ENCODE measurements at places on chromosomes 11 and 22.

GRCh38 chr11:113255096-113255495, 59.3 kb upstream of the TTC12 start:
- no peak overlapping the region for H3K27ac ChIP-seq
- no peaks in the 10 kb centered on the region for H3K4me1 ChIP-seq
- peaks cover 8% of the 10 kb centered on the region for H3K27me3 ChIP-seq
- no peak for DNase-seq
- no peaks in the 10 kb centered on the region for H3K36me3 ChIP-seq

- H3K36me3 ChIP-seq, result no peaks in the 10 kb centered on the region
- DNase-seq, result no peak
- no peaks in the 10 kb centered on the region for H3K27me3 ChIP-seq
- H3K4me3 ChIP-seq, result no peak overlapping the region
- no peaks in the 10 kb centered on the region for H3K4me1 ChIP-seq
- H3K27ac ChIP-seq, result no peak overlapping the region
These were observed 884.5 kb downstream of the NTM start for GRCh38 chr11:132254906-132255305.

GRCh38 chr11:76919887-76920746, 59.4 kb downstream of the ACER3 start:
- peaks cover 13% of the 10 kb centered on the region for H3K4me1 ChIP-seq
- no peaks in the 10 kb centered on the region for H3K36me3 ChIP-seq
- peak; percentile 66 for DNase-seq
- no peaks in the 10 kb centered on the region for H3K27me3 ChIP-seq
- H3K27ac ChIP-seq, result peak overlapping the region; percentile 27

GRCh38 chr11:79049741-79050179, 391.1 kb downstream of the TENM4 start:
- H3K4me1 ChIP-seq, result no peaks in the 10 kb centered on the region
- no peaks in the 10 kb centered on the region for H3K36me3 ChIP-seq
- no peak for DNase-seq
- H3K27ac ChIP-seq, result no peak overlapping the region
- H3K27me3 ChIP-seq, result peaks cover 7% of the 10 kb centered on the region

DNA sequence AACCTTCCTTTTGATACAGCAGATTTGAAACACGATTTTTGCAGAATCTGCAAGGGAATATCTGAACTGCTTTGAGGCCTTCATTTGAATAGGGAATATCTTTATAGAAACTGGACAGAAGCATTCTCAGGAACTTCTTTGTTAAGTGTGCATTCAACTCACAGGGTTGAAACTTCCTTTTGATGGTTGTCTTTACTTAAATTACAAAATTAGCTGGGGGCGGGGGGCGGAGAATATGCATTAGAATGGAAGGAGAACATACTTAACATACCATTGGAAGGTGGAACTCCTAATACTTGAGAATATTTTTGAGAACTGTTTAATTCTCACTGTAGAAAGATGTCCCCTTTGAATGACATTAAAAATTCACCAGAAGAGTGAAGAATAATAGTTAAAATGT, 104.4 kb downstream of the TRIM51G start:
- H3K27me3 ChIP-seq, result no peaks in the 10 kb centered on the region
- H3K36me3 ChIP-seq, result no peaks in the 10 kb centered on the region
- H3K4me1 ChIP-seq, result no peaks in the 10 kb centered on the region
- H3K27ac ChIP-seq, result no peak overlapping the region
- DNase-seq, result no peak
- no peak overlapping the region for H3K4me3 ChIP-seq

DNA sequence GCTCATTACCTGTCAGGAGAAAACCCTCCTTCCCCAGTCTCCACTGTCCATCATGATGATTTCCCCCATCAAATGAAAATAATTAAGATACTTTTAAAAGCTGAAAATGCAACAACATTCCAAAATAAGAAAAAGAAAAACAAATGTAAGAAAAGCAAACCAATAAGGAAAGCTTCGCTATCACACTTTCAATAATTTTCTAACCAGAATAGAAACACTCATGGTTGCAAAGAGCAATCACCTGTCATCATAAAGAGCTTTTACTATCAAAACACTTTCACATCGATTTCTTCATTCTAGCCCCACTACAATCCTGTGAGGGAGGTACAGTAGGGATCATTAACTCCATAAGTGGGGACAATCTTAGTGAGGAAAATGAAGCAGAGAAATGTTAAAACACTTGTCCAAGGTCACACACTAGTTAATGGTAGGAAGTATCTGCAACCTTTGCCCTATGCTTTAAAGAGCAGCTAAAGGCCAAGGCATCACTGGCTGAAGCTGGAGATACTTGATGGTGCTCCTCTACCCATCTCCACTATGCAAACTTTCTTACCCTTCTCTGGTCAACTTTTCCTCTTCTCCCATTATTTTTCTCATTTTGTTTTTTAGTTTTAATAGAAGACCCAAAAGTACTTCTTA, 2.6 kb downstream of the RBM4B start:
- no peak for DNase-seq
- peak overlapping the region; percentile 32 for H3K27ac ChIP-seq
- H3K27me3 ChIP-seq, result no peaks in the 10 kb centered on the region
- H3K4me1 ChIP-seq, result peaks cover 24% of the 10 kb centered on the region

DNA sequence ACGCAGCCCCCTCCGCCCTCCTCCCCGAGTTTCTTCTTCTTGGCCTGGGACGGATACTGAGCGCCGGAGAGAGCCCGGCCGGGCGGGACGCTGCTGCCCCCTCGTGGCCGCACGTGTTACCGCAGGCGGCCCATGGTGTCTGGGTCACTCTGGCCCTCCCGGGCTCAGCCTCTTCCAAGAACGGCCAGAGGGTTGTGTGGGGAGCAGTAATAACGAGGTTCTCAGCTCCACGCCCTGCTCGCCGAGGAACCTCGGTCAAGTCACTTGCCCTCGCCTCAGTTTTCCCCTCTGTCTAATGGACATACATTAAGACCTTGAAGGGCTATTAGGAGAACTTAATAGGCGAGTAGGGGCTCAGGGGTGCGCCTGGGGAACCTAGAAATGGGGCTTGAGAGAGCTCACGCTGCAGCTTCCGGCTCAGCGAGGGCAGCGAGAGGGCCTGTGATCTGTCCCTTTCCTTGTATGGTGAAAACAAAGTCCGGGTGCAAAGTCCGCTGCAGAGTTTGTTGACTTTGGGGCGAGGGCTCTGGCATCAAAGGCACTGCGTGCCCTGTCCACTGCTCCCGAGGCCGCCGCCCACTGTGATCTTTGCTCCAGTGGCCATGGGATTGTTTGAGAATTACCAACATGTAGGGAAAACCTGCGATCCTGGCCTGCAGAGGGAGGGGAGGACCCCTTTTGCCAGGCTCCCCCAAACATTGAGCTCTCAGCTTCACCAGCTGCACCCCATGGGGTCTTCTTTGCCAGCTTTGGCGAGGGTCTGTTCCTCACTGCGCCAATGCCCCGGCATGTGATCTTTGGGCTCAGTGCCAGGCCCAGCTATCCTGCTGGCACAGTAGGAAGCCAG, 14.4 kb upstream of the LRP5 start:
- no peak overlapping the region for H3K4me3 ChIP-seq
- peaks cover 1% of the 10 kb centered on the region for H3K4me1 ChIP-seq
- H3K27ac ChIP-seq, result no peak overlapping the region
- H3K36me3 ChIP-seq, result no peaks in the 10 kb centered on the region

GRCh38 chr11:19912958-19913892, 200.6 kb downstream of the NAV2 start:
- no peaks in the 10 kb centered on the region for H3K36me3 ChIP-seq
- no peak for DNase-seq
- no peak overlapping the region for H3K27ac ChIP-seq
- H3K4me3 ChIP-seq, result no peak overlapping the region

- H3K4me1 ChIP-seq, result peaks cover 13% of the 10 kb centered on the region
- no peaks in the 10 kb centered on the region for H3K27me3 ChIP-seq
- no peaks in the 10 kb centered on the region for H3K36me3 ChIP-seq
- no peak for DNase-seq
- no peak overlapping the region for H3K4me3 ChIP-seq
These were observed 187.9 kb downstream of the ETS1 start for GRCh38 chr11:128399251-128400121.

DNA sequence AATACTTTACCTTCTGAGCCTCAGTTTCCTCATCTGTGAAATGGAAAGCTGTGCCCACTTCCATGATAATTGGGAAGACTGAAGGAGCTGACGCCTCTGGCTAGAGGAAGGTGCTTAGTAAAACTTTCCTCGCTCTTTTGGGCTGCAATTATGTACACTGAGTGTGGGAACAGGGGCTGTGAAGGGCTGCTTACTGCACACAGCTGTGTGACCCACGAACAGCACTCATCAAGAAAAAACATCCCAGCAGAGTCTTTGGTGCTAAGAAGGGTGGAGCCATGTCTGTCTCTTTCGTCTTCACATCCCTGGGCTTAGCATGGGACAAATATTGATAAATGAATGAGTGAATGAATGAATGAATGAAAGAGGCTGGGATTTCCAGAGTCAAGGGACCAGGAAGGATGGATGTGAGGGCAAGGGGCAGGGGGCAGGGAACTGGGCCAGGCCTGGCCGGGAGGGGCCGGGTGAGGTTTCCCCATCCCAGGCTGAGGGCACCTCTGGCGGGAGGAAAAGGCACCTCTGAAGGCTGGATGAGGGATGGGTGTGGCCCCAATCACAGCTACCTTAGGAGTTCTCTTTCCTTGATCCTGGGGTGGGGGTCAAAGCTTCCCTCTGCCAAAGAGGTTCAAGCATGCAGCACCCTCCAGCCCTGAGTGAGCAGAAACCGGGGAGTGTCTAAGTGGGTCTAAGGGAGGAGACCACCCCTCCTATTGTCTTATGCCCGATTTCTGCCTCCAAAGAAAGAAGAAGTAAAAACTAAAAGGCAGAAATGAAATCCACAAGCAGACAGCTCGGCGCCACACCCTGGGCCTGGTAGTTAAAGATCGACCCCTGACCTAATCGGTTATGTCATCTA, 9.2 kb upstream of the CD5 start:
- no peak overlapping the region for H3K27ac ChIP-seq
- H3K27me3 ChIP-seq, result peaks cover 10% of the 10 kb centered on the region
- H3K4me1 ChIP-seq, result peaks cover 18% of the 10 kb centered on the region
- no peak overlapping the region for H3K4me3 ChIP-seq
- no peaks in the 10 kb centered on the region for H3K36me3 ChIP-seq

DNA sequence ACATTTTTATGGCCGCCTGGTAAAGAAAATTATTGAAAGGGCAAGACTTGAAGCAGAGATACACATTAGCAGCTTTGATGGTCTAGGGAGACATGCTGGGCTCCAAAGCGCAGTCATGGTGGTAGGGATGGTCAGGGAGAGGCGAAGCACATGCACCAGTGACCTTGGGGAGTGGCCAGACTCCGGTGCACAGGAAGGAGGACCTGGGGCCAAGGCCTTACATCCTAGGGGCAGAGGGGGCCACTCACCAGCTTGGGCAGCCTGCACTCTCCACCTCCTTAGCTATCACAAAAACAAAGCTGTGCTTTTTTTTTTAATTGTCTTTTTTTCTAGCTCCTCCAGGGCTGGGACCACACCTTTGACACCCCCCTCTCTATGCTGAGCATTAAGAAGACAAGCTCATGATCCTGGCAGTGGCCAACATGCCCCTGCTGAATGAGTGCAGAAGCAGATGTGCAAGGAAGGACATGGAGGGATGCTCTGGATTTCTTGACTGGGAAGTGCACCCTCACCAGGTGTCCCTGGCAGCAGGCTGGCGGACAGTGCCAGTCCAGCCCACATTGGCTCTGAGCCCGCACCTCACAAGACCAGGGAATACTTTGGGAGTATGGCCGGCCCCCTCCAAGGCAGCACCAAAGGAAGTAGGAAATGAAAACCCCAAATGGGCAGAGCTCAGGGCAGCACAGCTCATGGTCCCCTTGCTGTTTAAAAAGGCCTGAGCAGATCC, 619.9 kb downstream of the TBC1D22A start:
- peaks cover 17% of the 10 kb centered on the region for H3K27me3 ChIP-seq
- H3K36me3 ChIP-seq, result peaks cover 3% of the 10 kb centered on the region
- H3K4me3 ChIP-seq, result no peak overlapping the region
- no peak overlapping the region for H3K27ac ChIP-seq
- peaks cover 6% of the 10 kb centered on the region for H3K4me1 ChIP-seq

- H3K4me3 ChIP-seq, result no peak overlapping the region
- DNase-seq, result no peak
- peaks cover 41% of the 10 kb centered on the region for H3K36me3 ChIP-seq
- peaks cover 3% of the 10 kb centered on the region for H3K4me1 ChIP-seq
These were observed 19.3 kb downstream of the ZC3H7B start for GRCh38 chr22:41320416-41321240.

- H3K27ac ChIP-seq, result no peak overlapping the region
- H3K27me3 ChIP-seq, result no peaks in the 10 kb centered on the region
- H3K4me1 ChIP-seq, result no peaks in the 10 kb centered on the region
- H3K36me3 ChIP-seq, result no peaks in the 10 kb centered on the region
These were observed 124.7 kb upstream of the CCDC90B start for GRCh38 chr11:83410605-83411565.

- H3K27me3 ChIP-seq, result no peaks in the 10 kb centered on the region
- H3K36me3 ChIP-seq, result peaks cover 6% of the 10 kb centered on the region
- DNase-seq, result no peak
- no peak overlapping the region for H3K4me3 ChIP-seq
- peaks cover 21% of the 10 kb centered on the region for H3K4me1 ChIP-seq
These were observed 26.0 kb downstream of the CHEK2 start for GRCh38 chr22:28715611-28716010.

GRCh38 chr11:66360406-66361073, 11.0 kb downstream of the SLC29A2 start:
- H3K27ac ChIP-seq, result no peak overlapping the region
- no peak overlapping the region for H3K4me3 ChIP-seq
- DNase-seq, result no peak
- no peaks in the 10 kb centered on the region for H3K27me3 ChIP-seq

DNA sequence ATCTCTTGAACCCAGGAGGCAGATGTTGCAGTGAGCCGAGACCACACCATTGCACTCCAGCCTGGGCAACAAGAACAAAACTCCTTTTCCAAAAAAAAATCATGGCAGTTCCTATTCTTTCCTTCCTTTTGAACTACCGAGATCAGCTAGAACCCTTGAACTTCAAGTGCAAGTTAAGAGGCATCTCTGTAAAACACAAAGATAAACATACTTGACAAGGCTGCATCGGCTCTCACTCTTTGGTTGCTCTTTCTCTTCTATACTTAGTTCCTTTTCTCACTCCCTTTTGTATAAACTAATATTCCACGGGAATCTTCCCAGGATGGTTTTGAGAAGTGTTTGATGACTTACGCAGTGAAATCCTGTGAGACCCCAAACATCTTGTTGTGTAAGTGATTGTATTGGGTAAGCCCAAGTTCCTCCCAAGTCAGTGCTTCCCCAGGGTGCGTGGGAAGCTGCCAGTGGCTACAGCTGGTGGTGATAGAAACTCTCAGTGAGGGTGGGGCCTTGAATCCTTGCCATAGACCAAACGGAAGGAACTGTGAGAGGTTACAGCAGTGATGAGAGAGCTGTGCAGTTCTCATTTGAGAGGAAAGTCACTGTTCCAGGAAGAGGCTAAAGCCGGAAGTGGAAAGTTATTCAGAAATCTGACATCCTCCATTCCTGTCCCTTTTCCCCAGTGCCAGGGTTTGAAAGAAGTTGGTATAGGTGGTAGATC, 24.1 kb upstream of the CDC42EP2 start:
- H3K4me1 ChIP-seq, result no peaks in the 10 kb centered on the region
- no peaks in the 10 kb centered on the region for H3K27me3 ChIP-seq
- DNase-seq, result no peak
- no peak overlapping the region for H3K27ac ChIP-seq

- DNase-seq, result no peak
- peaks cover 43% of the 10 kb centered on the region for H3K4me1 ChIP-seq
- peaks cover 26% of the 10 kb centered on the region for H3K36me3 ChIP-seq
- H3K27ac ChIP-seq, result peak overlapping the region; percentile 82
- H3K4me3 ChIP-seq, result peak overlapping the region; percentile 94
These were observed 327 bp upstream of the MED17 start for GRCh38 chr11:93783765-93784144.

GRCh38 chr11:90310210-90310609, 87.4 kb upstream of the CHORDC1 start:
- no peaks in the 10 kb centered on the region for H3K27me3 ChIP-seq
- no peaks in the 10 kb centered on the region for H3K36me3 ChIP-seq
- no peak overlapping the region for H3K27ac ChIP-seq
- H3K4me1 ChIP-seq, result no peaks in the 10 kb centered on the region
- no peak overlapping the region for H3K4me3 ChIP-seq
- no peak for DNase-seq
